ENCODE measurements at places on chromosomes 1 and 21.

DNA sequence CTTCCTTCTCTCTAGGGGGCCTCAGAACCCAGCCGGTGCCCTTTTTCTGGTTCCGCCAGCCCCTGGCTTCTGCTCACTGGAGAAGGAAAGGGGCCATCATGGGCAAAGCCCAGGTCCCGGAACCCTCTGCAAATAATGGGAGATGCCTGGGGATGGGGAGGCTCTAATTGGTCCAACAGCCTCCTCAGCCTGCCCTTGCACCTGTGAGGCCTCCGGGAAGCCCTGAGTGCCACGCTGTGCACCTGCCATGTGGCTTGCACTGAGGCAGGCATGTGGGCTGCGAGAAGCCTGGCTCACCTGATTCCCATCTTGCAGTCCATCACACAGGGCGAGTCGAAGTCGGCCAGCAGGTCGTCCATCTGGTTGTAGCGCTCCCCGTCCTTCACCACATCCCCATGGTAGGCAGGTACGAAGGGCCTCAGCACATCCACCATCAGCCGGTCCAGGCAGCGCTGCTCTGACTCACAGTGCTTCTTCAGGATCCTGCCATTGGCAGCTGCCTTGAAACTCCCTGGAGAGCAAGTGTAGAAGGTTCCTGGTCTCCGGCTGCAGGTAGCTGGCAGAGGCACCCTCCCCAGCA, 92.1 kb downstream of the ITPKB start:
- no peak for DNase-seq

DNA sequence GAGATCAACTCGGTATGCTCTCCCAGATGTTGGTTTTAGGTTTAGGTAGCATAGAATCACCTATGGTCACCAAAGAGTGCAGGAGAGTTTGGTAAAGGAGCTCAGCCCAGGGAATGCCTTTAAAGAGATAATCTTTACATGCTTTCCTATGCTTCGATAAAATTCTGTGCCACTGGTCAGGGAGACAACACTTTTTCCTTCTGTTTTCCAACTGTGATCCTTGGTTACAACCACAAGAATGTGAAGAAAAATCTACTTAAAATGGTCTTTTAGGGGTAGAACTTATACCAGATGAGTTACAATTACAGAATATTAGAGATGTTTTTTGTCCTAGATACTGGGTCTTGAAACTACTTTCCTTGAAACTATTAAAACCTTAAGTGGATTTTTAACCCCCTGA, 895.6 kb downstream of the TTLL7 start:
- DNase-seq, result no peak

DNA sequence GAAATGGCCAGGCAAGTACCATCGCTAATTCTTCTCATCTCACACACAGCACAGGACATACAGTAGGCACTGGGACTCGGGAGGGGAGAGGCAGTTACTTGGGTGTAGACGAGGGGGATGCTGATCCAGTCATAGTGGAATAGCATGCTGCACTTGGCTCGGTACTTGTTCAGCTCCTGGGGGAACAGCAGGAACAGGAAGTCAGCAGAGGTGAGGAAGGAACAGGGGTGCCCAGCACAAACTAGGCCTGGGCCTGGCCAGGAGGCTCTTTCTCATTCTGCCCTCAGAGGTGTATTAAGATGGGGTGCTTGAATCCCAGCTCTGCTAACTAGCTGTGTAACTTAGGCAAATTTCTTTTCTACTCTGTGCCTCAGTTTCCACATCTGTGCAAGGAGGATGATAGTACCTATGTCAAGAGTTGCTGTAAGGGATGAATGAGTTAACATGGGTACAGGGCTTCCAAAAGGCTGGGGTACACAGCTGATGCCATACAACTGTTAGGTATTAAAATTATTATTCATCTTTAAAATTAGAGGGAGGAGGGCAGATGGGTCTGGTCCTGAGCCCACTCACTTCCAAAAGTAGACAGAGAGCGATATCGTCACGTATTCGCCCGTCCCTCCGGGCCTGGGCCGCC, 2.4 kb downstream of the BEST4 start:
- no peak for DNase-seq

GRCh38 chr1:1911350-1912041, 3.6 kb upstream of the CALML6 start:
- DNase-seq, result no peak

DNA sequence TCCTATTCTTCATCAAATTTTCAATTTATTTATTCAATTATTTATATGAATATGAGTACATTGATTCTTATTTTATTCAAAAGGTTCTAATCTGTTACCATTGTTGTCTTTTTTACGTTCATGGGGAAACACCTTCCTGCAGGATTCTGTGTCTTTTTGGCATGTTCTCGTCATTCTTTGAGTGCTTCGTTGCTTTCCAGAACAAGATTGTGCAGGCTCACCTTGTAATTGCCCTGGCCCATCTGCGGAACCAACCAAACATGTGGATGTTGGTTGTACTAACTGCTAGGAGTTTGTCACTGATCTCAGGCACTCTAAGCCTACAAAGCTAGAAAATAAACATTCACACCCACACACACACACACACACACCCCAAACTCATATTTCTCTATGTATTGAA, 182.1 kb downstream of the TTLL7 start:
- no peak for DNase-seq

DNA sequence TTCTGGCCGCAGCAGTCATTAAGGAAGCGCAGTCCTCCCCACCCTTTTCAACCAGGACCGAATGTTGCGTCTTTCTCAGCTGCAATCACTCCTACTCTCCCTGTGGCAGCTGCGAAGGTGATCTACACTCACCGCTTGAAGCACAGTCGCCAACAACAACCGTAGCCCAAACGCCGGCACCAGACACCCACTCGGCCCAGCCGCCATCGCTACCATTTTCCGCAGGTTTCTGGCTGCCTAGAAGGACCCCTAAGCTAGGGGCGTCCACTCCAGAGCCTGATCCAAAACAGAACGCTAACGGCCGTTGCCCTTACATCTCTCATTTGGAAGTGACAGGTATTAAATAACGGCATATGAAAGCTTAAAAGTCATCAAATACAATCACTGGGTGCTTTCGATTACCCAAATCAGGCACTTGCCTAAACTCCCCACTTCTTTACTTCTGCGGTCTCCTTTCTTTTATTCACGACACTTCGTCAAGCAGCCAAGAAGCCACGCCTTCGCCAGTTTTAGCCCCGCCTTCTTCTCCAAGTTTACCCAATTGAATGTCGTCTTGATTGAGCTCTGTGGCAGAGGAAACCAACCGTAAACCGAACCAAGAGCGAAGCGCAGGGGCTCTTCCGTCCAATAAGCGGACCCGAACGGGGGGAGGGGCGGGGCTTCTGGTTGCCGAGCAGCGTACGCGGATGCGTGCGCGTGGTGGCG, at the start of gene SELENOF:
Gene SELENOF (minus strand): TSS at position 231 of the 705 bp plus-strand sequence. CDS start 15 bp downstream, at position 216.
- DNase-seq, result peak; percentile 99

- no peak for DNase-seq
These were observed 18.3 kb upstream of the UAP1 start for GRCh38 chr1:162543228-162543627.
